Activated CD4-positive, alpha-beta T cell treated with anti-CD3 and anti-CD28 coated beads for 1 hour (primary cell): ENCODE measurements at places on chromosomes 1 and 21.

GRCh38 chr1:211591980-211592493 is 13.1 kb upstream of the SLC30A1 start:
- DNase-seq: no peak

GRCh38 chr1:41780916-41781315 is 137.8 kb downstream of the HIVEP3 start:
- no peak for DNase-seq

DNA sequence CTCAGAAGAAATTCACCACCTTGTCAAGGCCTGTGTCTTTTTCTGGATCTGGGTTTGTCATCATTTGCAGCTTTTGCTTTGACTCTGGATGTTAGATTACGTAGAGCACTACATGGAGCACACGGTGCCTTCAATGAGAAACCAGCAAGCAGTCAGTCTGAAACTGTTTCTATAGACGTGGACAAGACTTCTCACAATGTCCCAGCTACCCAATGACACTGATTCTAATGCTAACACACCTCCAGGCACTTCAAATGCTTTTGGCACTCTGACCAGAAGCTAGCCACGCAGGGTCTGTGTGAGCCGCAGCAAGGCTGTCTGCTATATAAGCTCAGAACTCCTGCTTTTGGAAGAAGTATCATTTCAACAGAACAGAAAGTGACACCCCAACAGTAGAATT is 38.2 kb downstream of the ITPKB start:
- no peak for DNase-seq

DNA sequence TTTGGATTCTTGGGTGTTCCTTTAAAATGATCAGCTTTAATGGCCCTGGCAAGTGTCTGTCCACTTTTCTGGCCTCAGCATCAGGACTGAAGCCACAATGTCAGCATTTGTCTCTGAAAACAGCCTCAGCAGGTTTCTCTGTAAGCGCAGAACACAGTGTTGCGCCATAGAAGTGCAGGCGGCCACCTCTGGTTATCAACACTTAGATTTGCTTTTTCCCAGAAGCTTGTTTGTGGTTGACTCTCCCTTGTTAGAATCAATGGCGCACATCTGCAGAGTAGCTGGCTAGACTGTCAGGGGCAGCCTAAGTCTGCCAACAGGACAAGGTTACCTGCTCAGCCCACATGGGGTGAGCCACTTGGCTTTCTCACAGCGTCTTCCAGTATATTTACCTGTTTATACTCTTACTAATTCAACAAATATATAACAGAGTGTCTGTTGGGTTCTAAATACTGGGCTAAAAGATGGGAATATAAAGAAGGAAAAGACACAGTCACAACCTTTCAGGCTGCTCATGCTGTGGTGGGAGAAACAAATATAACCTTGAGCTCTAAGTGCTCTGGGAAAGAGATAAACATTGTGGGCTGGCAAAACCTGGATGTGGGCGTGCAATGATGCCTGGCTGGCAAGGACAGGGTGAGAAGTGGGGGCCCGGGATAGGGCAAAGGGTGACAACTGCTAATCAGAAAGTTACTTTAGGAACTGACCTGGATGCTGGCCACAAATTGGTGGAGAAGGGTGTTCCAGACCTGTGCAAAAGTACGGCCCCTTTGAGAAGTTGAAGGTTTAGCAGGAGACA is 149.3 kb upstream of the KIAA0040 start:
- DNase-seq: no peak

GRCh38 chr1:167824163-167824794 is 89.7 kb downstream of the ADCY10 start:
- no peak for DNase-seq

- no peak for DNase-seq
Measured at GRCh38 chr1:57623791-57624538, 200.1 kb upstream of the DAB1 start.

DNA sequence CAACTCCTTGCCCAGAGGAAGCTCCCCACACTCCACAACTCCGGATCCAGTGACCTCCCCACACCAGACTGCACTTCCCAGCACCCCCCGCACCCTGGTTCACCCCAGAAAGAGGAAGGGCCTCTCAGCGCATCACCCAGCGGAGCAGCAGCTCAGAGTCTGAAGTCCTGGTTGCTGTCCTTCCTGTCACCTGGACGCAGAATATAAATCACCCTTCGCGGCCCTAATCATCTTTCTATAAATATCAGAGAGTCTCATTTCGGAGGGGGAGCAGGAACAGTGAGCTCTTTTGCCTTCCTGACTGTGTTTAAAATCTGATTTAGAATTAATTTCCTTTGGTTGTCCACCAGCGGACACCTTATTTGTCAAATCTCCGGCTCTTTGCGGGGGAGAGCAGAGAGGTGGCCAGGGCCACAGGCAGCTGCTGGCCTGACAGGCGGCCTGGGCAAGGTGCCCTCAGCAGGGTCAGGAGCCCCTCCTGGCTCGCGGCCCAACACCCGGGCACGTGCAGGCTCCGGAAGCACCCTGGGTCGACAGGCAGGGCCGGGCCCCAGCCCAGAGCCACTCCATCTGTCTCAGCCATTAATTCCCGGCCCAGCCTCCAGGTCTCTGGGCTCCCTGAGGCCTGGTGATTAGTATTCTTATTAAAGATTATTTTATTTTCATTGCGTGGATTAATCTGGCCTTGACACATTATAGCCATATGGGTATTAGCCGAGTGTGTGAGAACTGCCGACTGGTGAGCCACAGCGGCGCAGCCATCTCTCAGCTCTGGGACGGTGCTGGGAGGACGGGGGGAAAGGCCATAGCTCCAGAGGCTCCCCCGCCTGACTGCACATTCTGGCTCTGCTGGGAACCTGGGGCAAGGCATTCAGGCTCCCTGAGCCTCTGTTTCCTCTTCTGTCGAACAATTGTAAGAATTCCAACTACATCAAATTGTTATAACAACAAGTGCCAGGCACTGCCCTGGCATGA is 19.7 kb downstream of the EPHA8 start:
- no peak for DNase-seq

DNA sequence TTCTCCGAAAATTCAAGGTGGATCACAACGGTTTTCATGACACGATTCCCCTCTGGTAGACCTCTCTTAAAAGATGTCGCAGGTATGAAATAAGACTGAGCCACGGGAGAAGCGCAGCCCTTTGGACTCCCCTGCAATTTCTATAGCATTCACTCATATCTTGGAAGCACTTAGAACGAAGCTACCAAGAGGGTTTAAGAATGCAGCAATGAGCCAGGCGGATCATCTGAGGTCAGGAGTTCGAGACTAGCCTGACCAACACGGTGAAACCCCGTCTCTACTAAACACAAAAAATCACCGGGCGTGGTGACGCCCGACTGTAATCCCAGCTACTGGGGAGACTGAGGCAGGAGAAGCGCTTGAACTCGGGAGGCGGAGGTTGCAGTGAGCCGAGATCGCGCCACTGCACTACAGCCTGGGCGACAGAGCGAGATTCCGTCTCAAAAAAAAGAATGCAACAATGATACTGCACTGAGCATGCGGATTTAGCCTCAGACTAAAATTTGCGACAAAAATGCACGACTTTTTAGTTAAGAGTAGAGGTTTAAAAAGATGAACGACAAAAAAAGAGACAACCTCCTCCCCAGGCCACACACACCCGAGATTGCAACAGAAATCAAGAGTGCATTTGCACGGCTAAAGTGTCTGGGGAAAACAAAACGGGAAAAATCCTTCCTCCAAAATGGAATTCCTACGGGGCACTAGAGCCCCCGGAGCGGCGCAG is 743 bp downstream of the TOMM20 start:
- no peak for DNase-seq

DNA sequence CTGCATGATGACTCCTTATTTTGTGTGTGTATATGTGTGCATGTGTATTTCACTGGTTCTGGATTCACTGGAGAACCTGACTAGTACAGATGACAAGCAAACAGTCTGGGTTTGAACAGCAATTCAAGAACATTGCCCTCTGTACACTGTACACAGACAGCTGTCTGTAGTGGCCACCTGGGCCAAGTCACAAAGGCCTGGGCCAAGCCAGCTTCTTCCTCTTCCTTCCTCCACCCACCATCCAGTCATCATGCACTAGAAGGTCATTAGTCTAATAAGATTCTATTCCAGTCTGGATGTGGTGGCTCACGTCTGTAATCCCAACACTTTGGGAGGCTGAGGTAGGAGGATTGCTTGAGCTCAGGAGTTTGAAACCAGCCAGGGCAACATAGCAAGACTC is 155.9 kb downstream of the ELAVL4 start:
- no peak for DNase-seq

- DNase-seq: no peak
Measured at GRCh38 chr1:164902491-164902890, 343.5 kb downstream of the PBX1 start.

DNA sequence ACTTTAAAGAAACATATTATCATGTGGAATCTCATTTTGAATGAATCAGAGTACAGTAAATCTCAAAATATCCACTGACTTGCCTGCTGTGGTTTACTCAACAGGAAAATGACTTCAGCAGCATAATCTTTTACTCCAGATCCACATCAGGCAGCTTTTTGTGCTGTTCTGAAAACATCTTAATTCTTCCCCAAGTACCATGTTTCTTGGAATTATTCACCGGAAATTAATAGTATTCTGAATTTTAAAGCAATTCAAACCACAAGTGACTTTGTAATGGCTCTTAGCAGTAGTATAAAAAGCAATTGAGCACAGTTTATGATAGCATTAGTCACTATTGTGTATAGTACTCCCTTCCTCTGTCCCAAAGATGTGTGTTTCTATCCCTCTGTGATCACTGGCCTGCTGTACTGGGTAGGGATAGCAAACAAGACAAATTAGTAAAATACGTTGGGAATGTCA is 64.2 kb upstream of the ERRFI1 start:
- DNase-seq: no peak

- no peak for DNase-seq
Measured at GRCh38 chr1:25023826-25024225, 93.8 kb upstream of the RUNX3 start.

- DNase-seq: no peak
Measured at GRCh38 chr1:108691128-108691941, 775 bp upstream of the PRPF38B start.

DNA sequence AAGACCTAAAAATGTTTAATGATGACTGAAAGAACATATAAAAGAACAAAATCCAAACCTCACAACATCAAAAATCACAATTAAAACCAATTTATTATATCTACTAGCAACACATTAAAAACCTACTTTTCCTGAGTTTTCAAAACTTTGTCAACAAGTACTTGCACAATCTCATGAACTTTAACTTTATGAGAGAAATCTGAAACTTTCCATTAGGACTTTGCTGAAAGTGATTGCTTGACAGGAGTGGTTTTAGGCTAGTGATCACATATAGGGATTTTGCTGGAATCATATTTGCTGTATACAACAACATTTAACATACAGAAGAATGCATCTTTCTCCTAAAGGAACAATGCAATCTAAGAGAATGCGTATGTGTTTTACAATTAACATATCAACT is 13.2 kb downstream of the HNRNPR start:
- no peak for DNase-seq

GRCh38 chr1:178513278-178513983 is 522 bp downstream of the TEX35 start:
- no peak for DNase-seq

DNA sequence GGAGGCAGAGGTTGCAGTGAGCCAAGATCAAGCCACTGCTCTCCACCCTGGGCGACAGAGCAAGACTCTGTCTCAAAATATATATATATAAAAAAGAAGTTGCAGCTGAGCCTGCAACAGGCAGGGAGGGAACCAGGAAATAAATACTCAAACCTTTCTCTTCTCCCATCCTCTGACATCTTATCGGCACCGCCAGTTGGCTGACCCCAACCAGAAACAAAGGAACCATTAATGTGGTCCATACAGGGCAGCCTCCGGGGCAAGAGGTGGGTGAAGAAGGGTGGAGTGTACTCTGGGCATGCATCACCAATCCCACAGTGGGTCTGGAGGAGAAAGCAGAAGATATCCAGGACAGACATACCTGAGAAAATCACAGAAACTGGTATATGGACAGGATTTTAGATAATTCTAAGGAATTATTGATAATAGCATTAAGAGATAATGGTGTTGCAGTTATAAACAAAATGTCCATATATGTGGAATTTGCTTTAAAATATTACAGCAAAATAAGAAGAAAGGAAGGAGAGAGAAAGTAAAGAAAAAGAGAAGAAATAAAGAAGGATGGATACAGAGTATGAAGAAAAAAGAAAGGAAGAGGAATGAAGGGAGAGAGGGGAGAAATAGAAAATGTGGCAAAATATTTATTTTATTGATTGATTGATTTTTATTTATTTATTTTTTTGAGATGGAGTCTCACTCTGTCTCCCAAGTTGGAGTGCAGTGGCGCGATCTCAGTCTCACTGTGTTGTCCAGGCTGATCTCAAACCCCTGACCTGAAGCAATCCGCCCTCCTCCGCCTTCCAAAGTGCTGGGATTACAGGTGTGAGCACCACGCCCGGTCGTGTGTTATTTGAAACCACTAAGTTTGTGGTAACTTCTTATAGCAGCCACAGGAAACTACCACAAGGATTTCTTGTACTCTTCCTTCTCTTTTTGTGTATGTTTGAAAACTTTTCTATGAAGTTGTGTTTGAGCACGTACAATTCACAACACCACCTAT is 4.1 kb upstream of the PTAFR start:
- DNase-seq: no peak

GRCh38 chr1:29584776-29585175 is 348.5 kb downstream of the PTPRU start:
- DNase-seq: no peak

DNA sequence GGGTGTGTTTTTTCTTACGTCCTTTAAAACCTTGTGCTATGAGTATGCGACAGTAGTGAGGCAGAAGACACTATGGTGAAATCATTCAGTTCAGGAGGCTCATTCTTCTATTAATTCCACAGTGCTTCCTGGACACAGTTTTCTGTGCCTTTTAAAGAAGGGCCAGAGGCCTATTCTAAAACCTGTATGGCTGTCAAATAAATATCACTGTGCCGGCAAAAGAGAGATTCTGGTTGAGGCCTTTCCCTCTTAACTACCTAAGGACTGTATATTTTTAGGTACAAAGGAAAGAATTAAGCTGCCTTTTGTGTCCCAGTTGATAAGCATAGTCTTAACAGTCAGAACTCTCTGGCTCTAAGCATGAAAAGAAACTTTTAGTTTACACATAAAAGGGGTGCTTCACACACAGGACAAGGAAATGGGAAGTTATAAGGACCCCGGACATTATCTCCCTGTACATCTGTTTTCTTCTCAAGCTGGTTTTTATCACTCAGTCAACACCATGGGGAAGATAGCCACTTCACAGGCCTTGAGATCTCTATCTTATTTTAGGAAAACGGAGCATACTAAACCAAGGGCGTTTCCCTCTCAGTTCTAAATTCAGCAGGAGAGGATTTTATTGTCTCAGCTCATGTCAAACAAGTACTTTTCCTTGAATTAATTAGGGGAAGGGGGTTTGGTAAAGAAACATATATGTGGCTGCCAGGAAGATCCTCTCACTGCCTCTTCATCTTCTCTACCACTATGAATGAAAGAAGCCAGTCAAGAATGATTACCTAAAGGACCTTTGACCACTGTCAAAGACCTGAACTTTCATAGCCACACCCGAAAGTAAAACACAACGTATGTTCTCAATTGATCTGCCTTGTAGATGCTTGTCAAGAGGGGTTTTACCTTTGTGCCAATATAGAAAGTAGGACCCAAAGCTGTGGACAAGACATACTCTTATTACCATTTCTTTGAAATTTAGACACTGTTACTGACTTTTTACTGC is 71.4 kb upstream of the HSPA13 start:
- DNase-seq: no peak

- no peak for DNase-seq
Measured at GRCh38 chr1:211842518-211842917, 12.0 kb upstream of the LPGAT1 start.
